NCI-H1436 (cell line): ENCODE measurements at places on chromosomes 13 and 19.

DNA sequence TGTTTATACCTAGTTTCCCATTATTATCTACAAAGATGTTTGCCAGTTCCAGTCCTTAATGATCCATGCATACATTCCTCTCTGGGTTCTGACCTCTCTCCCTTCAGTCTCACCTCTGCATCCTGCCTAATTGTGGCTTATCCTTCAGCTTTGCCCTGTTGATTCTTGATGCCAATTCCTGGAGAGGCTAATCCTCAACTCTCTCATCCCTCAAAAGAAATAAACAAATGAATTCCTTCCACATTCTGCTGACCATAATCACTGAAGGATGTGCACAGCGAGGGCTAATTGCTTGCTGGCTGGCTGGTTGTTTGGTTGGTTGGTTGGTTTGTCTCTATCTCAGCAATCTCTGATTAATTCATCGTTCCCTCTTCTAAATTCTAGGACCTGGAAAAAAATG lies 113.8 kb downstream of the IRS2 start:
- DNase-seq: no peak

DNA sequence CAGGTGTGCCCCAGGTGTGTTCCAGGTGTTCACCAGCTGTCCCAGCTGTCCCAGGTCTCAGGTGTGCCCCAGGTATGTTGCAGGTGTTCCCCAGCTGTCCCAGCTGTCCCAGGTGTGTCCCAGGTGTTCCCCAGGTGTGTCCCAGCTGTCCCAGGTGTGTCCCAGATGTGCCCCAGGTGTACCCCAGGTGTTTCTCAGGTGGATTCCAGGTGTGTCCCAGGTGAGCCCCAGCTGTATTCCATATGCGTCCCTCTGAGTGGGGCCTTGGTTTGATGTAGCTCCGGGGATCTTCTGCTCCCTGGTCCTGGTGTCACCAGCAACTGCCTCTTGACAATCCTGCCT lies 719 bp upstream of the GRK1 start:
- DNase-seq: no peak

DNA sequence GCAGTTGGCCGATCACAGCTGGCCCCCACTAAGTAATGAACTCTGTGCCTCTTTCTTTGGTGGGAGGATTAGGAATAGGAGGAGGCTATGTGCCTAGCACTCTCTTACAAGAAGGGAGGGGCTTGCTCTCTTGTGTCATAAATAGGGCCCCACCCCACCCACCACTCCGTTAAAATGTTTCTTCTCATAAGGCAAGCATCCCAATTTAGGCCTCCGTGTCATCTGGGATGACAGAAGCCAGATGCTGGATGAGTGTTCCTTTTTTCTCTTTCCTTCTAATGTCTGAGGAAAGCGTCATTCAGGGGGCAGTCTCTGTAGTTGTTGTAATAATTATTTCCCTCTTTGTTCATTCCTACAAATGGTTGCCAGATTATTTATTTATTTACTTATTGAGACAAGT lies at the start of gene LIPE:
TSS of gene LIPE (minus strand) at position 76 of the 400 bp plus-strand sequence. CDS start 239 bp downstream, outside the sequence.
- DNase-seq: no peak

GRCh38 chr19:5948752-5949564 lies 29.0 kb downstream of the RANBP3 start:
- DNase-seq: no peak

DNA sequence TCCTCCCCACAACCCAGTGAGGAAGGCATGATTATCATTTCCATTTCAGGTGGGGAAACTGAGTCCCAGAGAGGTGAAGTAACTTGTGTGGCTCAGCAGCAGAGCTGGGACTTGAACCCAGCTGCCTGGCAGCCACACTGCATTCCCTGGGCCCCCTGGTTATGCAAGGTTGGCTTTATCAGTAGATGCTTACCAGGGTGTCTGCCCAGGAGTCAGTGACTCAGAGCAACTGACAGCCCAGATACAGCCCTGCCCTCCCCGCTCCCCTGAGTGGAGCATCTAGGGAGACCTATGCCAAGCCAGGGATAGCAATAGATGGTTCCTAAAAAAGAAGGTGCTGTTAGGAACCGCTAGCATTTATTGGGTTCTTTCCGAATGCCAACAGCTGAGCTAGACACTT lies 5.9 kb downstream of the IGLON5 start:
- no peak for DNase-seq

GRCh38 chr13:103356226-103356864 lies 290.1 kb upstream of the SLC10A2 start:
- no peak for DNase-seq

DNA sequence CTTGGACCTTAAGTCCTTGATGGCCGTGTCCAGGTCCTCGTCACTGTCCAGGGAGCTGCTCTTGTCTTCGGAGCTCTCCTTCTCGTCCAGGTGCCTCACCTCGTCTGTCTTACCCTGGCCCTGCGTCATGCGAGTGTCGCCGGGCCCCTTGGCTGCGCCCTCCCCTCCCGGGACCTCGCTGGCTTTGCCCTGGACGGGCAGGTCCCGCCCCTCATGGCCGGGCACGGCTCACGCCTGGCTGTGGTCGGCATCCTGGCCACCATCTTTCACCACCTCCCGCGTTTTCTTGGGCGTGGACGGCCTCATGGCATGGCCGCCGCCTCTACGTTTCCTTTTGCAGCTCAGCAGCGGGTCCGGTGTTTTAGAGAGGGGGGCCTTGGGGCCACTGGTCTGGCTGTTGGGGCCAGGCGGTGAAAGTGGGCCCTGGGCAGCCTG lies 14.8 kb downstream of the RB1 start:
- no peak for DNase-seq

GRCh38 chr19:17951990-17952976 lies 14.6 kb upstream of the KCNN1 start:
- peak; percentile 6 for DNase-seq

DNA sequence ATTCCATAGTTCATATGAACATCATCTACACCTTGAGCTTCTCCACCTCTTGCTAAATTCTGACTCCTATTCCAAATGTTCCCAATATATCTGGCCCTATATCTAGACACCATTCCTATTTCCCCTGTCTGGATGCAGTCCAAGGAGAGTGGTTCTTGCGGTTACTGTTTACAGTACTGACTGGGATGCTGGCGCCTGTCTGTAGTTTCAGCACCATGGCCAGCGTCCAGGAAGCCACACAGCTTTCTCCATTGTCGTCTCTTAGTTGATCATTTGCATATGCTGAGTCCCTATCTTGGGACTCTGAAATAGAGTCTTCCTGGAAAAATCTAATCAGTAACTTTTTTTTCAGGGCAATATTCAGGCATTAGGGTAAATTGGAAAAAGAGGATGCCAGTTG lies 14.9 kb downstream of the LAIR2 start:
- no peak for DNase-seq

DNA sequence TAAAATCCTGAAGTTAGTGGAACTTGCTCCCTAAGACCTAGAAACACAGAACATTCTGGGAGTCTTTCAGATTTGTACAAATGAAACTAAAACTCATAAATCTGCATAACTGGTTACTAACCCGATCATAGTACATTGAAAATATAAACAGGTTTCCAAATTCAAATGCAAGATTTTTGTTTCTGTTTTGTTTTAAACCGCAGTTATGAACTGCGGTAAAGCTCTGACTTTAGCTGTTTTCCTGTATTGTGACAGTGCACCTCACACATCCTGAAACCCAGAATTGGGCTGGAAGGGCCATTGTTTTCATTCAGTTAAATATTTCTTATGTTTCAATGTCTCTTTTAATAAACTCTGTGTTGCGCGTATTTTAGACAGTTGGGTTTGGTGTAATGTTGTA lies 204.7 kb downstream of the SHISA2 start:
- no peak for DNase-seq

- DNase-seq: no peak
Observed at GRCh38 chr13:22227895-22228294, 557.0 kb downstream of the FGF9 start.

GRCh38 chr19:36051236-36051635 lies 2.8 kb downstream of the THAP8 start:
- peak; percentile 7 for DNase-seq

GRCh38 chr19:45218911-45219743 lies 26.1 kb downstream of the EXOC3L2 start:
- no peak for DNase-seq
